ENCODE measurements at places on chromosomes 2 and 18.
A peak's percentile ranks its signal among the peaks of the same experiment; 100 is the strongest.

DNA sequence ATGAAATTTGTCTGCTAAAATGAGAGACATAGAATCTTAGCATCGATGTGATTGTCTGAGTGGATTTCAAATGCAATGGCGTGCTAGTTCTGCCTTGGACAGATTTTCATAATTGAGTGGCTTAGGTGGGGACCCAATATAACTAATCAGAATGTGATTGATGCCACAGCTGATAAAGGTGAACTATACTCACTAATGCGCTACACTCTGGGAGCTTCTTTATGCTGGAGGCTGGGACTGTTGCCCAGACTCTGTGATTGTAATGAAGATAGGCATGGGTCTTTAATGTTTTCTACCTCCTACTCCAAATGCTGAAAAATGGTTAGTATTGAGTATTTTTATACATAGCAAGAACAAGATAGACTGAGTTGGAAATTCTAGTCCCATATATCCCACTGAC, 339.5 kb upstream of the SLC39A10 start:
- no peaks in the 10 kb centered on the region for H3K36me3 ChIP-seq
- no peak overlapping the region for H3K4me3 ChIP-seq
- H3K4me1 ChIP-seq = peaks cover 8% of the 10 kb centered on the region
- H3K27me3 ChIP-seq = no peaks in the 10 kb centered on the region
- no peak overlapping the region for H3K27ac ChIP-seq

DNA sequence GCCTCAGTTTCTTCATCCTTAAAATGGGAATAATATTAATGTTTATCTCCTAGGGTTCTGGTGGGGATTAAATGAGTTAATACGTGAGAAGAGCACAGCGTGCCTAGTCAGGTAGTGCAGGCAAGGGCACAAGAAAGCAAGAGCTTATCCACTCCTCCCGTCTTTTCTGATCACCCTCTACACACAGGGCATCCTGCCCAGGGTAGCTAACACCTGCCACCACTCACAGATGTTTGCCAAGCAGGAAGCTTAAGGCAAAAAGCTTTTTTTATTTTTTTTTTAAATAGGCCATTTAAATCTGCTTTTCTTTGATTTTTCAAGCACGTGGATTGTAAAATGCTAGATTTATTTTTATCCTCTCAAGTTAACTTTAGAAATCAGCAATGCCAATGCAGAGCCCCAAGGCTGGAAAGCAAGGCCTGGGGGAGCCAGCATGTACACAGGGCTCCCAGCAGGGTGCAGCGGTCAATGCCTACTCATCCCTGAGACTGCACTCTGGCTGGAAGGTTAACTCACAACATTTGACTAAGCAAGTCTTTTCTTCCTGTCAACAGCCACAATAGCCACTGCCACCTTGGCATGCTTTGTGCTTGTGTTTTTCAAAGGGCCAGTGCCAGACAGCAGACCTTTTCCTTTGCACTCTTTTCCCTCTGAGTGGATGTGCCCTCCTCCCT, 86.5 kb upstream of the ACAA2 start:
- DNase-seq = no peak
- H3K4me1 ChIP-seq = no peaks in the 10 kb centered on the region
- no peaks in the 10 kb centered on the region for H3K27me3 ChIP-seq

DNA sequence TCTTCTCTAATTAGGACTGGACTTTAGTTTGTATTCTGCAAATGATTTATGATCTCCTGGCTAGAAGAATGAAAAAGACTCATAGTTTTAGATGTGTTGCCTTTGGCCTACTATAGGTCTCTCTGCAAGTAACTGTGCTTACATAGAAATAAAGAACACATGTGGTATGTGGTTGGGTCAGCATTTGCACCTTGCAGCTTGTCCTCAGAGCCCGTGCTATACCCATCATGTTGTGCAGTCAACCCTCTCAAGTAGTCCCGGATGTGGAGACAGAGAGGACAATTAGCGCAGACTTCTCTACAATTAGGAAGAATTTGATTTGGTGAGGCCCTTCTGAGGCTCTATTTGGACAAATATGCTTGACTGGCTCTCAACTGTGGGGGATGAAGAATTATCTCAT, 203.7 kb upstream of the ITGA4 start:
- peaks cover 16% of the 10 kb centered on the region for H3K4me1 ChIP-seq
- no peak for DNase-seq
- no peak overlapping the region for H3K4me3 ChIP-seq
- no peak overlapping the region for H3K27ac ChIP-seq

DNA sequence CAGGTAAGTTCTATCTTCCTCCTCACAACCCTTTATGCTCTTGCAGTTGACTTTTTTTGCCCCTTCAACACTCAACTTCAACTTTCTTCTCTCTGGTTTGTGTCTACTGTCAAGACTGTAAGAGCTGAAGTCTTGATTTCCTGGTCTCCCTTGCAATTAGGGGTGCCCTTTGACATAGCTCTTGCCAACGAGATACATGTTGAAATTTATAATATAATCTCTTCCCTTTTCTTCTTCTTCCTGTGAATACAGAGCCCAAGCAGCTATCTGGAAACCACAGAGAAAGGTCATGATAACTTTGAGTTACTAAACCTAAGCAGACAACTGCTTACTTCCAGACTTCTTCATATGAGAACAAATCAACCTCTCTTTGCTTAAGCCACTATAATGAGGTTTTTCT, 163.5 kb downstream of the MC4R start:
- H3K27ac ChIP-seq = no peak overlapping the region
- no peak overlapping the region for H3K4me3 ChIP-seq
- no peaks in the 10 kb centered on the region for H3K36me3 ChIP-seq
- no peak for DNase-seq

- no peaks in the 10 kb centered on the region for H3K4me1 ChIP-seq
- H3K36me3 ChIP-seq = no peaks in the 10 kb centered on the region
- no peak for DNase-seq
- H3K27me3 ChIP-seq = no peaks in the 10 kb centered on the region
- no peak overlapping the region for H3K27ac ChIP-seq
Observed at GRCh38 chr2:40725950-40726349, 274.1 kb upstream of the SLC8A1 start.

DNA sequence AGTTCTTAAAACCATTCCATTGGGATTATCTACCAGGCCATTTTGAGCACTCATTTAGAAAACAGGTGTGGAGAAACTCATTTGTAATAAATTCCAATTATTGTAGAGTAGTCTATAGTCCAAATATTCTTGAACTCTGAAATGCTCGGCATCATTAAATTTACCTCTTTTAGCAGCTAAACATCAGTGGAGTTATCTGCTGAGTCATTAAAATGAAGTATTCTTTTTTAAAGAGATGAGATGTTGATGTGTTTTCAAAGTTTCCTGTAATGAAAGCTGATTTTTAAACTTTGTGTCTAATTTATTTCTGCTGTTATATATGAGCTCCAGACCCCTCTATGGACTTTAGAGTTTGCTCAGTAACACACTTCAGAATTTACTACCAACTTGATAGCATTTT, 1635.2 kb downstream of the SUCLG1 start:
- H3K4me3 ChIP-seq = no peak overlapping the region
- no peak overlapping the region for H3K27ac ChIP-seq
- no peaks in the 10 kb centered on the region for H3K36me3 ChIP-seq
- no peak for DNase-seq

DNA sequence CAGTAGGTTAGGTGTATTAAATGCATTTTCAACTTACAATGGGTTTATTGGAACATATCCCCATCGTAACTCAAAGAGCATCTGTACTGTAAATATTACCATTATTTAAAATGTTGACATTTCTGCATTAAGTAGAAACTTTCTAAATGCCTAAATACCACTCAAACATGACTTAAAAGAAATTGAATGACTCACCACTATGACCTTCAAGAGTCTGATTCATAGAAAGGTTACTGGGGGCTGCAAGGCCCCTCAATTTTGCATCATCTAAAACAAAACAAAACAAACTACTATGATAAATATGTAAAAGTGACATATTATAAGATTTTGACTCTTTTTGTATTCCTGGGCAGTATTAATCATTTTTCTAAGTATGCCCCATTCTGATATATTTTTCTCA, 7.6 kb downstream of the WDR35 start:
- H3K27me3 ChIP-seq = no peaks in the 10 kb centered on the region
- no peak overlapping the region for H3K4me3 ChIP-seq
- H3K36me3 ChIP-seq = peaks cover 28% of the 10 kb centered on the region
- no peak overlapping the region for H3K27ac ChIP-seq
- no peak for DNase-seq
- H3K4me1 ChIP-seq = no peaks in the 10 kb centered on the region

GRCh38 chr2:27077231-27077630, 1.2 kb upstream of the EMILIN1 start:
- no peak for DNase-seq
- H3K4me1 ChIP-seq = peaks cover 49% of the 10 kb centered on the region
- peak overlapping the region; percentile 10 for H3K4me3 ChIP-seq
- no peaks in the 10 kb centered on the region for H3K36me3 ChIP-seq
- H3K27me3 ChIP-seq = no peaks in the 10 kb centered on the region

DNA sequence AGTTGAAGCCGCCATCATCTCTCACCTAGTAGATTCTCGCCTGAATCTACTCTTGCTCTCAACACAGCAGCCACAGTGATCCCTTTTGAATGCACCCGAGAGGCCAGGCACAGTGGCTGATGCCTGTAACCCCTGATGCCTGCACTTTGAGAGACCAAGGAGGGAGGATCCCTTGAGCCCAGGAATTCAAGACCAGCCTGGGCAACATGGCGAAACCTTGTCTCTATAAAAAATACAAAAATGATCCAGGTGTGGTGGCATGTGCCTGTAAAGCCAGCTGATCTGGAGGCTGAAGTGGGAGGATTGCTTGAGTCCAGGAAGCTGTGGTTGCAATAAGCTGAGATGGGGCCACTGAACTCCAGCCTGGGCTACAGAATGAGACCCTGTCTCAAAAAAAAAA, 60.3 kb upstream of the EML4 start:
- DNase-seq = no peak
- H3K27me3 ChIP-seq = no peaks in the 10 kb centered on the region

DNA sequence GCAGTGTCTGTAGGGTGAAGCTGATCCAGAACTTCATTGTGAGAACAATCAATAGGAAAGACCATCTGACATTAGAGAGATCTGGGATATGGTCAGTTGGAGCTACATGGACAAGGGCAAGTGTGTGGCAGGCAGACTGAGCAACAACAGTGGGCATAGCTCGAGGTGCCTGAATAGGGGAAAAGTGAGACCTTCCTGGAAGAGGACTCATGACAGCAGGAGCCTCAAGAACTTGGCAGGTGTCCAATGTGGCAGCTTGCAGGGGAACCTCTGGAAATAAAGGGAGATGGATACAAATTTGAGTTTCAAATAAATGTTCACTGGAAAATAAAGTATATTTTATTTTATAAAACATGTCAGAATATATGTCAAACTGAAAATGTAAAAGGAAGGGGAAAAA, 117.9 kb downstream of the TANC1 start:
- H3K36me3 ChIP-seq = no peaks in the 10 kb centered on the region
- no peaks in the 10 kb centered on the region for H3K27me3 ChIP-seq
- no peak for DNase-seq
- H3K4me1 ChIP-seq = peaks cover 16% of the 10 kb centered on the region

GRCh38 chr18:79806976-79807841, 9.5 kb downstream of the KCNG2 start:
- peaks cover 3% of the 10 kb centered on the region for H3K27me3 ChIP-seq
- H3K36me3 ChIP-seq = no peaks in the 10 kb centered on the region
- H3K4me1 ChIP-seq = no peaks in the 10 kb centered on the region
- no peak overlapping the region for H3K27ac ChIP-seq

GRCh38 chr18:22182884-22183697, 13.7 kb downstream of the GATA6 start:
- no peaks in the 10 kb centered on the region for H3K36me3 ChIP-seq
- H3K27me3 ChIP-seq = no peaks in the 10 kb centered on the region
- H3K4me3 ChIP-seq = no peak overlapping the region
- no peak for DNase-seq
- no peak overlapping the region for H3K27ac ChIP-seq
- no peaks in the 10 kb centered on the region for H3K4me1 ChIP-seq
